ENCODE measurements at places on chromosomes 2 and 18.

GRCh38 chr2:22442051-22442450 lies 942.9 kb upstream of the KLHL29 start:
- DNase-seq, result no peak

GRCh38 chr2:161983331-161983651 lies 90.7 kb downstream of the DPP4 start:
- DNase-seq, result no peak

DNA sequence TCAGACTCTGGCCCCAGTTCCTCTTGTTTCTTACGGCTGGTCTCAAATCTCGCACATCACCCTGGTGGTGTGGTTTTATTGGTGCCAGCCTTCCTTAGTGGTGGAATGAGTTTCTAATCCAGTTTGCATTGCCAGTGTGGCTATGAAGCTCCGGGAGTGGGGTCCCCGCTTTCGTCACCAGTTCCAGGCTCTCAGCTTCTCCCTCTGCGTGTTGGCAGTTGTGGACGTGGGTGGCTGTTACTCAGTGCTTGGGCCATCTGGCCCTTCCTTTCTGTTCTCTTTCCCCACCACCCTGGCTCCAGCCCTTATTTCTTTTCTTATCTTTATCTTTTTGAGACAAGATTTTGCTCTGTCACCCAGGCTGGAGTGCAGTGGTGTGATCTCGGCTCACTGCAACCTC lies 30.1 kb downstream of the EFR3B start:
- DNase-seq, result no peak

DNA sequence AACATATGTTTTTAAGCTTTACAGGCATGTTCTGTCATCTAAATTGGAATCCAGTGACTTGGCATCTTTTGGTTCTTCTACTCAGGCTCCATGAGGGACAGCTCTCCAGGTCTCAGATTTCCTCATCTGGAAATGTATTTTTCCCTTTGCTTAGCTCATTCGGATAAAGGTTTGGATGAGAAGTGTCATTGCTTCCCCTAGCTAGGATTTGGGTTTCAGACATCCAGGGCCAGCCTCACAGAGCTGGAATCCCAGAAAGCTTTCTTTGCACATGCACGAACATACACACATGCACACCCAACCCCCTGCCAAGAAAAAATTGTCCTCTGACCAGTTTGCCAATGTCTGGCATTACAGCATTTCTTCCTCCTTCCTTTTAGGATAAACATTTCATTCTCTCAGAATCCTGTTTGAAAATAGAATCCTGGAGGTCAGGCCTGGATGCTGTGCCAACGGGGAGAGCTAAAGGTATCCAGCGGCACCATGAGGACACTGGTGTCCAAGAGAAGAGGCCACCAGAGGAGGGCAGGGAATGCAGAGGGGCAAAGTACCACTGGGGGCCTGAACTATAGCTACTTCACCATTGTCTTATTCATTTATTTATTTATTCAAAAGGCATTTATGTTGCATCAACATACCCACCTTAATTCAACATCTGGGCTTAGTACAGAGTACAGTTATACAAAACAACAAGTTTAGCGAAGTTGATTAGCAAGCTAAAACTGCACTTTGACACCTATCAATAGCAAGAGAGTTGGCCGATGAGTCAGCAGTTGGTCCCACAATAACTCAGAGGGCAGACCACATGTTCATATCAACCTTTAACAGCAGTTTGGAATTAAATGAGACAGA lies 97.9 kb upstream of the ATL2 start:
- DNase-seq, result no peak

DNA sequence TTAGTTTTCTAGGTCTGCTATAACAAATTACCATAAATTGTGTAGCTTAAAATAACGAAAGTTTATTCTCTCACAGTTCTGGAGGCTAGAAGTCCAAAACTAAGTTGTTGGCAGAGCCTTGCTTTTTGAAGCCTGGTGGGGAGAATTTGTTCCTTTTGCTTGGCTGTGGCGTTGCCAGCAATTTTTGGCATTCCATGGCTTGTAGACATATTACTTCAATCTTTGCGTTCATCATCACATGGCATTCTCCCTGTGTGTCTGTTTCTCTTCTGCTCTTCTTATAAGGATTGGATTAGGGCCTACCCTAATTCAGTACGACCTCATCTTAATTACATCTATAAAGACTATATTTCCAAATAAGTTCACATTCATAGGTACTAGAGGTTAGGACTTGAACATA lies 217.7 kb downstream of the MBD5 start:
- DNase-seq, result no peak

DNA sequence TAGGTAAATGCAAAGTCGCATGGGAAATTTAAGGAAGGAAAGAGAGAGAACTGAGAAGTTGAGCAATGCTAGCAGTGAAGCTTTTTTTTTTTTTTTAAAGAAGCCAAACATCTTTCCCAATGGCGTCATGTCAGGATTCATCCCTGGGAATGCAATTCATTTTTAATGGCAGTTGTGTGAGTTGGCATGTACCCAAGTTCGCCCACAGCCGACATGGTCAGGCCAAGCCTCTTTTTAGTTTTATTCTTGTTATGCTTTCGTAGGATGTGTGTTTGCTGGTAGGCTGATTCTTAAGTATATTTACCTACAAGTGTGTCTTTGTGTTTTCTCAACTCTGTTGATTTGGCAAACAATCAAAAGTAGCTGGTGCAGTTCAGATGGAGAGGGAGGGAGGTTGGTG lies 127.6 kb upstream of the ITGA6 start:
- peak; percentile 48 for DNase-seq
